ENCODE measurements at places on chromosomes 2 and 18.

DNA sequence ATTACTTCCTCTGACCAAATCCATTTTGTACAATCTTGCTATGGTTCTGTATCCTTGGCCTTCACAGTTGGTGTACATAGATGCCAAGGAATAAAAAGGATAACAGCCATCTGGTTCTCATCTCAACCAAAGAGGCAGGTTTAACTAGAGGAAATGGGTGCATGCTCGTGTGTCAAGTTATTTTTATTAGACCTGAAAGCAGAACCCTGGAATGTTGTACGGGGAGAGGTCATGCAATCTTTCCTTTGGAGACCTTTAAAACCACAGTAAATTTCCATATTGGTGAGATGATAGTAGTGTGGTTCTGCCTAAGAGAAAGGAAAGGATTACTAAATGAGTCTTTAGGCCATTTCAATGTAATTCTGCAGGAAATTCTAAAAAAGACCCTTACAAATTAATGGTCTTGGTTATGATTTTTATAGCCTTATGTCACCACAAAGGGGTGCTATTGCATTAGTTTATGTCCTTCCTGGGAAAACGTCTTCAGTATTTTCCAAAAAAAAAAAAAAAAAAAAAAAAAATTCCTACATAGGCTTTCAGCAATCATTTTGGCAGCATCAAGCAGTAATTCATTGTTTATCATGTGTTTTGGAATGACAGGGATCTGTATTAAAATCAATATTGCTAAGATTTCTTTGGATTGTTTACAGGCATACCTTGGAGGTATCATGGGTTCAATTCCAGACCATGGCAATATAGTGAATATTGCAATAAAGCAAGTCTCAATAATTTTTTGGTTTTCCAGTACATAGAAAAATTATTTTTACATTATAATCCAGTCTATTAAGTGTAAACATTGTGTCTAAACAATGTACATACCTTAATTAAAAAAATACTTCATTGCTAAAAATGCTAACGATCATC is 270.8 kb downstream of the NYAP2 start:
- DNase-seq: no peak

- no peak for DNase-seq
Measured at GRCh38 chr2:233165895-233166661, 85.4 kb upstream of the ATG16L1 start.

DNA sequence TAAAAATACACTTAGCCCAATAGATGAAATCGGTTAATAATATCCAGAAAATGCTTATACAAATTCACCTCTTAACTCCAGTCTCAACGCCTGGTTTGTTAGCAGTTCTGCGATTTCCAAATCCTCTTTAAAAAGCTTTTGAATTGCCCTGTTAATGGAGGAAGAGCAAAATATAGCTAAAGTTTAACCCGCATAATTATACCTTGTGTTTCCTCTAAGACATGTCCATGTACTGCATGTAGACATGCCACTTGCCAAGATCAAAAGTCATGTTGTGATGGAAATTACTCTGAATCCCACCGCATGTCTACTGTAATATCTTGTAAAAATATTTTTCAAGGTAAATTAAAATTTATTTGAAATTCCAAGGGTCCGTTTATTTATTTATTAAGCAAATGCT is 291.2 kb upstream of the LRP1B start:
- DNase-seq: no peak

- no peak for DNase-seq
Measured at GRCh38 chr2:177893880-177894279, 178.7 kb downstream of the PDE11A start.

DNA sequence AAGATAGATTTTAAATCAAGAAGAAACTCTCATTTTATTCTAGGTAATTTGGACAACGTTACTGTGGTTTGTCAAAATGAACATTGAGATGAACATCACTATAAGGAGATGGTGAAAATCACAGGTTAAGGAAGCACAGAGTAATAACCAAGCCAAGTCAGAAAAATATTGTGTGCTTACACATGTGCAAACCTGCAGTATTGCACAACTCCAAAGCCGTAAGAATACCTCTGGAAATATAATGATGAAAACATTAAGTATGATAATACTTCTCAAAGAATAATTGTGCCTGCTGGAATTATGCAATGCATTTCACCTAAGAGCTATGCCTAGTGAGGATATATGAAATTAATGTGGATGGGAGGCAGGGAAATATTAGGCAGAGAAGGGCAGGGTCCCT is 21.1 kb upstream of the GALNT5 start:
- DNase-seq: no peak

- peak; percentile 30 for DNase-seq
Measured at GRCh38 chr18:62982600-62983251, 267.4 kb downstream of the PHLPP1 start.

- DNase-seq: no peak
Measured at GRCh38 chr2:238421695-238422035, 5.1 kb upstream of the ASB1 start.

DNA sequence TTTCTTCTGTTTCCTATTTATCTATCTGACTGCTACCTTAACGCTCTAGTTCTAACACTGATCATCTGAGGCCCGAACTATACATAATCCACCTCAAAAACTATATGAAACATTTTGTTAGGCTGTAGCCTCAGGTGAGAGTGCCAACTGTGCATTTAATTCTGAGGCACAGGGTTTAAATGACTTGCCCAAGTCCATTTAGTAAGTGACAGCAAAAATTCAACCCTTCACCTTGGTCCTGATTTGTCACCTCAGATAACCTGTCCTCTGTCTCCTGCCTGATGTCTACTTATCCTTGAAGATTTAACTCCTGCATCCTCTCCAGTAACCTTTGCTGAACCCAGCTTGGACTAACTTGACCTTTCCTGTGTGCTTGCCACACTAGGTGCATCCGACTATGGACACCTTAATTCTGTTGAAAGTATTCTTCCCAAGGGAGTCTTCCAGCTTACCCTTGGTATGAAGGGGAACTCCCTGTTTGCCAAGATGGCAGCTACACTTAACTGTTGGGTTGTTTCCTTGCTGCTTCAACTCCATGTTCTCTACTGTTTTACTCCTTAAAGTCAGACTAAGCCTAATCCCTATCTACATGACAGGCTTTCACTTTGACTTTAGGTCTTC is 23.5 kb downstream of the CD302 start:
- no peak for DNase-seq

GRCh38 chr2:159228081-159228581 is 58.4 kb downstream of the WDSUB1 start:
- no peak for DNase-seq

GRCh38 chr2:217901835-217902378 is 100.9 kb downstream of the TNS1 start:
- DNase-seq: no peak

DNA sequence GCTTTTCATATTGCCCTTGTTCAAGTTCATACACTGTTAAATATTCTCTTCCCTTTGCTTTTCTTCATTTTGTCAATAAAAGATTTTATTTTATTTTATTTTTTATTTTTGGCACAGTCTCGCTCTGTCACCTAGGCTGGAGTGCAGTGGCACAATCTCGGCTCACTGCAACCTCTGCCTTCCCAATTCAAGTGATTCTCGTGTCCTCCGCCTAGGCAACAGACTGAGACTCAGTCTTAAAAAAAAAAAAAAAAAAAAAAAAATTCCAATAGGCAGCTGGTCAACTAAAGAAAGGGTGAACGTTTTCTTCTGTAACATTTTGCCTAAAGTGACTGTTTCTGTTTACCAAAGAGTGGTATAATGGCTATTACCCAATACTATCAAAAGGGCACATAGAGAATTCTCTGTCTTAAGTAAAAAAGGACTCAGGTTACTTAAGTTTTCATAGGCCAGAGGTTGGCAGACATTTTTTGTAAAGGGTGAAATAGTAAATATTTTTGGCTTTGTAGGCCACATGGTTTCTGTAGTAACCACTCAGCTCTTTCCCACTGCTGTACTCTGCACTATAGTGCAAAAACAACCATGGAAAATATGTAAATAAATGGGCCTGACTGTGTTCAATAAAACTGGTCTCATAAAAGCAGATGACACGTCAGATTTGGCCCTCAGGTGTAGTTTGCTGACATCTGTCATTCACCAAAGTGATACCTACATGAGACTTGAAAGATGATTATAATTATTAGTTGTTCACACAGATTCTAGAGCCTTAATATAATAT is 113.4 kb downstream of the MIB1 start:
- DNase-seq: no peak

GRCh38 chr2:84799772-84800171 is 81.1 kb downstream of the TRABD2A start:
- DNase-seq: no peak

GRCh38 chr2:42369532-42370229 is 8.7 kb upstream of the COX7A2L start:
- DNase-seq: no peak

DNA sequence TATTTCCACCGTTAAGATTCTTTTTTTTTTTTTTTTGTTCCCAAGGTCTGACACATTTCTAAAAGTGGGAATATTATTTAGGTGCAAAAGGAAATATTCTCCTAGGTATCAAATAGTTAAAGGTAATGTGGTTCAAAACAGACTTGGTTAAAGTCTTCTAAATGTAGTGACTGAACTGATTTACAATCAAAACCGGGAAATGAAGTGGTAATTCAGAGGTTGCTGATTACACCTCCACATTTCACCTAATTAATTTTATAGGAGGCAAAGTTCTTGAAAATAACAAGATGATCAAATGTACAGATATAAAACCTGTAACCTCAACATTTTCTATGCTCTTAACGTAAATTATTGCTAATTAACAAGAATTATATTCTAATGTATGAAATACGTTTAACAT is 5.1 kb downstream of the BCL11A start:
- DNase-seq: no peak

GRCh38 chr2:173647681-173648311 is 293.1 kb downstream of the CDCA7 start:
- no peak for DNase-seq

GRCh38 chr2:221494556-221494955 is 77.5 kb downstream of the EPHA4 start:
- DNase-seq: no peak

GRCh38 chr2:241049739-241050623 is 51.6 kb downstream of the SNED1 start:
- no peak for DNase-seq

DNA sequence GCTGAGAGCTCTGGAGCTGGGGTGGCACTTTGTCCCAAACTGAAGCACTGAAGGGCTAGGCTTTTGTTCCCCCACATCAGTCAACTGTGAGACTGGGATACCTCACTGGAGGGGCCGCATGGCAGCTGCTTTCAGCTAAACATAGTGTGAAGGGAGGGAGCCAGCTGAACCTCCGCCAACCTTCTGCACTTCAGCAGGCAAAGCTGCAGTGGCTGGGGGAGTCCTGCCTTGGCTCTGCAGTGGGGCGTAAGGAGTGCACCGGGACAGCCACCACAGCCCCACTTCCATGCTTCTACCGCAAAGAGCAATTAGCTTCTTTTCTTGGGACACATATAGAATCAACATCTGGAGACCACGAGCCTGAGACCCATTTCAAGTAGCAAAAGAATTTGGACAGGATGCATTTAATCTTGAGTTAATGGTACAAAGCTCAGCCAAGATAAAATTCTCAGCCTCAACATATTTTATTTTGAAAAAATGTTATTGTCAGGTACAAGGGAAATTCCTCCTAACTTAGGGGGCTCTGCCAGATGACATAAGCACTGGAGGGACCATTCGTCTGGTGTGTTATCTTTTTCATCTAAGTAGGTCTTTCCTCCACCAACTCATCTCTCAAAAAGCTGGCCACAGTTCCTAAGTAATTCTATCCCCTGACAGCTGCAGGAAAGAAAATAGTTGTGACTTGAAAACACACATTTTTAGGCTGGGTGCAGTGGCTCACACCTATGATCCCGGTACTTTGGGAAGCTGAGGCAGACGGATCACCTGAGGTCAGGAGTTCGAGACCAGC is 25.6 kb upstream of the MYCN start:
- DNase-seq: no peak

DNA sequence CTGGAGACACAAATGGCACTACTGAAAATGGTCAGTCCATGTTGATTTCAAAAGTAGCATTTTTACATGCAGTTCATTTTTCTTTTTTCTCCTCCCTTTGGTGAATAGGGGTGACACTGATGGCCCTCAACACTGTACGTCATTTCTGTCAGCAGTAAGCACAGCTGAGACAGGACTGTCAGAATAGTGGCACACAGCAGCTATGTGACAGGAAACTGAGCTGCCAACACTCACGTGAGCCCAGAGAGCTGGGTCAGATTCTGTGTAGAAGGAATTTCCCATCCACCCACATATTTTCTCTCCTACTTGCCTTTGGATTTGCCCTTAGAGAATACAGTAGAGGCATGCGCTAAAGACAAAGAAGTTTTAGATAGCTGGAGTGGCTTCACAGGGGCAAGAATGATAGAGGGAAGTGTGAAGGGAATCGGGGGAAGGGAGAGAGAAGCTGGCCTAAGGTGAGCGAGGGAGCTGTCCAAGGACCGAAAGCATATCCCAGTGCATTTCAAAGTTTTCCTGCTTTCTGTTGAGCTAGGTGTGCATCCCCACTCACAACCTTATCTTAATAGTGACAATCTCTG is 476.6 kb downstream of the CNTNAP5 start:
- DNase-seq: no peak

DNA sequence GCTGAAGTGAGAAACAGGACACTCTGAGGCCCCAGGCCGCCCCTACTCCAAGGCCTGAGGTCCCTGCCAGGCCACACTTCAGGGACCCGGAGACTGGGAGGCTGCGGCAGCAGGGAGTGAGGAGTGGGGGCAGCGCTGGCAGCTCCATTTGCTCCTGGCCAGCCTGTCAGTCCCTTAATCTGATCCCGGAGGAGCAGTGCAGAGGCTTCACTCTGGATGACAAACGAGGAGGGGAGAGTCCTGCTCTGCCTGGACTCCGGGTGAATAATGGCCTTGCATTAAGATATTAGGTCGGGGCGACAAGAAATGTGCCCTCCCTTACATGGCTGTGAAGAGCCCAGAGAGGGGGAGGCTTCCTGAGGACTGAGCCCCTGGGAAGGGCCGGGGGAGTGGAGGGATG is 14.3 kb upstream of the PRSS56 start:
- no peak for DNase-seq

GRCh38 chr2:223989206-223989855 is 32.1 kb downstream of the MRPL44 start:
- DNase-seq: no peak

DNA sequence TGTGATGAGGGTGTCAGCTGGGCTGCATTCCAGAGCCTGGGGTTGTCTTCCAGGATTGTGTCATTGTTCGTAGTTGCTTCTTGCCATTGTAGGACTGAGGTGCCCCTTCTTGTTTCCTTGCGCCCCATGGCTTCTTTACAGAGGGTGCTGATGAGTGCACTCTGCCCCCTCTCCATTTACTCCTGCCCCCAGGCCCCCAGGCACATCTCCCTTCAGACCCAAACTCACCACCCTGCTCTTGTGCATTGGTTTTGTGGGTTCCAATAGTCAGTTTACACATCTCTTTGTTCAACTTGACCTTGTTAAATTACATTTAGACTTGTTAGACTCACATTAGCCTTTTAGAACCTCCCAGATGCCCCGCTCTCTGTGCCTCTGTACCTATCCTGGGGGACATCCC is 33.1 kb downstream of the HJURP start:
- no peak for DNase-seq
